HuH-7.5 (cell line): ENCODE measurements at places on chromosomes 1 and 21.

DNA sequence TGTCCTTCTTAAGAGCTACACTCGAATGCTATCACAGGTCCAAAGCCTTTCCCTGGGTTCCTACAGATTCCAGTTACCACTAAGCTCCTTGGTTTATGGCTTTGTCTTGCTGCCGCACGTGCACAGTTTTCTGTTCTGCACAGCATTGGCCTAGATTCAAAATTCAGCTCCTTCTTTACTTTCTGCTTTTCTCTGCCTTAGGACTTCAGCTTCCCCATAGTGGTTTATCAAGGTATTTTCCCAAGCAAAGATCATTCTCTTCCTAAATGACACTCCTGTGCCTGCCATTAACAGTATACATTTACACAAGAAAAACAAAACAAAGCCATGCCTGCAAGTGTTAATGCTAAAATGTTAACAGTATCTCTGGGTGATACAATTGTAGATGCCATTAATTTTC, 41.8 kb downstream of the PTPRU start:
- no peak for DNase-seq

- DNase-seq = peak; percentile 67
Measured at GRCh38 chr1:18100491-18101063, 7.0 kb upstream of the IGSF21 start.

GRCh38 chr1:209307846-209308245, 275.7 kb upstream of the CAMK1G start:
- no peak for DNase-seq

GRCh38 chr1:63630238-63630637, 37.0 kb downstream of the PGM1 start:
- DNase-seq = no peak

DNA sequence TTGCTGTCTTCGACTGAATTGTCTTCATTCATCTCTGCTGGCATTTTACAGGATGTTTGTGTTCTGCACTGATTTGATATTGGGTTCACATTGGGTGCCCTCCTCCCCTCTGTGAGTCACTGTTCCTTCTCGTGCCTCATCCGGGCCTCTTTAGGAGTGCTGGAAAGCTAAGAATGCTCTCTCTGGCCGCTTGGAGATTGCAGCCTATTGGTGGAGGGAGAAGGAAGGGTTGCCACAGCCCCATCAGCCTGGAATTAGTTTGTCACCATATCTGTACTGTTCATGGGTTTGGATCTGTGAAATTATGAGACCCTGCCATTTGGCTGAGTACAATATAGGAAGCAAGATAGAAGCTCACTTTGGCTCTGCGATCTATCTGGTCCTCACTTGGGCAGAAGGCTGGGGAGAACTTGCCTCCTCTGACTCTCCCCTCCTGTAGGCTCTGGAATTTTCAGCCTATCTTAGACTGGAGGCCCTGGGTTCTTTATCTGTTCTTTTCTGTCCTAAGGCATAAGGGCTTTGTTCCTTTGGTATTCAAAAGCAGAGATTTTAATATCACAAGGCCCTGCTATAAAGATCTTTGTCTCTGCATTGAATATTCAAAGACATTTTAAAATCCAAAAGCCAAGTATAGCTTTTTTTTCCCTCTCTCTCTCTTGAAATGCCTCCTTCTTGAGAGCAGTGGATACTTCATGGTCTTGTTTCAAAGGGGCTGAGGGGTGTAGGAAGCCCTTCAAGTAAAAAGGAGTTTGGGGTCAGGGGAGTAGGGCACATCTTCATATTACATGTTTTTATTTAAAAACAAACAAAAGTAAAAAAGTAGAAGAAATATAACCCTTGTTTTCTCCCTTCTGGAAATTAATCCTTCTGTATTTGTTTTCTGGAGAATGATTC, 347.9 kb downstream of the ZP4 start:
- no peak for DNase-seq

- no peak for DNase-seq
Measured at GRCh38 chr1:27359822-27360158, 7.0 kb downstream of the MAP3K6 start.

DNA sequence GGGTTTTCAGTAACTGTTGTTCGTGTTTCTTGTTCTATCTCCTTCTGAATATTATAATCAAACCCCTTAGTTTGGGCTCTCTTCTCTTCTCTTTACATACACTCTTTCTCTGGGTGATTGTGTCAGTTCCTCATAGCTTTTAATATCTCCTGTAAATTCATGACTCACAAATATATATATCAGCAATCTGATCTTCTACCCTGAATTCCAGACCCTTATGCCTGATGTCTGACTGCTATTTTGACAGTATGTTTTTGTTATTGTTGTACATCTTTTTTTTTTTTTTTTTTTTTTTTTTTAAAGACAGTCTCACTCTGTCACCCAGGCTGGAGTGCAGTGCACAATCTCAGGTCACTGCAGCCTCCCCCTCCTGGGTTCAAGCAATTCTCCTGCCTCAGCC, 70.8 kb upstream of the MPC2 start:
- no peak for DNase-seq

GRCh38 chr1:167799747-167800146, 78.0 kb downstream of the MPZL1 start:
- no peak for DNase-seq

DNA sequence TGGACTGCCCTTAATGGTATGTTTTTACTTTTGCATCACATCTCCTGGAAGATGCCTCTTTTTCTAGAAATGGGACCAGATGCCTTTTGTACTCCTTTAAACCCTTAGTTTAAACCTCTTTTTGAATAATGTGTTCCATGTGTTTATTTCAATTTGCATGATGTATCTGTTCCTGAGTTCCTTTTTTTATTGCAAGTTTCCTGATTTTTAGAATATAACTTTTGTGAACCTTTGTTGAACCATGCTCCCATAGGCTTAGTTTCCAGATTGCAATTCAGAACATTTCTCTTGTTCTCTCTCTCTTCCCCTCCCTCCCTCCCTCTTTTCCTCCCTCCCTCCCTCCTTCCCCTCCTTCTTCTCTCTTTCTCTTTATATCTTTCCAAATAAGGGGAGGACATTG, 81.9 kb downstream of the RGL1 start:
- DNase-seq = no peak

GRCh38 chr1:180041582-180041981, 87.0 kb downstream of the CEP350 start:
- DNase-seq = no peak

- no peak for DNase-seq
Measured at GRCh38 chr1:208461680-208462079, 217.5 kb upstream of the PLXNA2 start.
